ENCODE measurements at places on chromosomes 12 and 14. TPM values are rescaled to one million over a fixed set of nuclear protein-coding genes. Genes with fewer than 3 reads are reported as not detected.

DNA sequence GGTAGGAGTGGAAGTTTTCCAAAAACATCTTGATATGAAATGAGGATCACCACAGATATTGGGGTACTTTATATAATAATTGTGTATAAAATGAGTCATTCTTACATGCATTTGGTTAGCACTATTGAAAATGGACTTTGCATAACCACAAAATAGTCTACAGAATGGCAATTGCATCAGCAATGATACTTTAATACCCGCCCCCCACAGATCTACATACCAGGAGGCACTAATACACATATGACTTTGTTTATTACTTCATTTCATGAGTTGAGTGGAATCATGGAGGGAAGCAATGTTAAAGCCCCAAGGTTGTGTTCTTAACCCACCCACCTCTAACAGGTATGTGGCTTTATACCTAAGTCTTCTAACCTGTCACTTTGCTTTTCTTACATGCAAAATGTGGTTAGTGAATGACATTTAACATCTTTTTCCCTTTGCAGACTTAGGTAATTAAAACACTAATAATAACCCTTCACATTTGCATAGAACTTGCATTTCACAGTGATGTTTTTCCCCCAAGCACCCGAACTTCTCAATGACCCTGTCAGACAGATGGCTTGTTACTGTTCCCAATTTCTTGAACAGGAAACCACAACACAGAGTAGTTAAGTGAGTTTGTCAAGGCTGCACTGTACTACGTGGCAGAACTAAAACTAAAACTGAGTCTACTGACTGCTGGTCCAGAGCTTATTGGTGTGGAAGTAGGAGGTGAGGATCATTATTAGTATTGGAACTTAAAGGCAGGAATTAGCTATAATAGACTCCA lies 101.9 kb downstream of the NPAS3 start:
- DNase-seq: no peak

DNA sequence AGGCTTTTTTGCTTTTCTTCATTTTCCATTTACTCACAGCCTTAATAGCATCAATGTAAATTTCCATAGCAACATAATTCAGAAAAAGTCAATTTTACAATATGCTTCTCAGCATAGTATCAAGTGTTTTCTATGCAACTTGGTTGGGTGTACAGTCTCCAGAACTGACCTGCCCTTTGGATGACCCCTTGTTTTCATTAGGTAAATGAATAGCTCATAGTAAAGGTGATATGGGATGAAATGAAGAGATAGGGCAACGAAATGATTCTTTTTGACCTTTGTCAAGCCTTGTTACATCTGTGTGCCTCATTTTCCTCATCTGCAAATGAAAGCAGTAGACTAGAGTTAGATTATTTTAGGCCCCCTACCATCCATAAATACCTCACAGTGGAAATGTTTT lies 1081.0 kb downstream of the TMTC2 start:
- DNase-seq: no peak

- DNase-seq: no peak
Measured at GRCh38 chr14:89629383-89629782, 212.3 kb upstream of the FOXN3 start.

GRCh38 chr12:68482660-68483059 lies 128.0 kb upstream of the RAP1B start:
- peak; percentile 67 for DNase-seq

DNA sequence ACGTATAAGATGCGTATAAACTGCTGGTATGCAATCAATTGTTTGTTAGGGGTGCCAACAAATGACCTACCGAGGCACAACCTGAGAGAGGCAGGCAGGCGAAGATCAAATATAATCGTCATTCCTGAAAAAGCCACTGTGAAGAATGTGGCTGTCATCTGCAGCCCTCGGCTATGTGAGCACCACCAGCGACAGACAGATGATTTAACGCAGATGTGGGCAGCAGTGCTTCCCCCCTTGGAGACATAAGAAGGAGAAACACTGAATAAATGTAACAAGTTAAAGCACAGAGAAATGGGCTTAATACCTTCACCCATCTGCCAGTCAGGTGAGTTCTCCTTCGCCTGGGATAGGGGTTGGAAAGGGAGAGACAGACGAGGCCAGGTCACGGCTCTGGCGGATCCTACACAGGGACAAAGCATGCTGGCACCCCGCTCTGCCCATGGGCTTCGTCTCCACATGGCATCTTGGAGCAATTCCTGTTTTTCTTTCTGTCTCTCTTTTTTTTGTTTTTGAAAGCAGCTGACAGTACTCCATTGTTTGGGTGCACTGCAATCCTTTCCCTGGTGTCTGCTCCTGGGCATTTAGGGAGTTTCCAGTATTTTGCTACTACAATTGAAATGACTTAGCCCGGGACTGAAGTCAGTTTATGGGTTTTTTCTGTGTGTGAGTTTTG lies 28.1 kb downstream of the TNFAIP2 start:
- DNase-seq: no peak

The GRIP1 gene
- 1.7 TPM for total RNA-seq

The SERPINA5 gene
- total RNA-seq: not detected

- DNase-seq: no peak
Measured at GRCh38 chr12:100326208-100326607, 30.7 kb upstream of the SLC17A8 start.

The PTHLH gene
- not detected for total RNA-seq

- DNase-seq: no peak
Measured at GRCh38 chr12:96420277-96420835, 20.1 kb upstream of the CDK17 start.

The RERG gene
- not detected for total RNA-seq

DNA sequence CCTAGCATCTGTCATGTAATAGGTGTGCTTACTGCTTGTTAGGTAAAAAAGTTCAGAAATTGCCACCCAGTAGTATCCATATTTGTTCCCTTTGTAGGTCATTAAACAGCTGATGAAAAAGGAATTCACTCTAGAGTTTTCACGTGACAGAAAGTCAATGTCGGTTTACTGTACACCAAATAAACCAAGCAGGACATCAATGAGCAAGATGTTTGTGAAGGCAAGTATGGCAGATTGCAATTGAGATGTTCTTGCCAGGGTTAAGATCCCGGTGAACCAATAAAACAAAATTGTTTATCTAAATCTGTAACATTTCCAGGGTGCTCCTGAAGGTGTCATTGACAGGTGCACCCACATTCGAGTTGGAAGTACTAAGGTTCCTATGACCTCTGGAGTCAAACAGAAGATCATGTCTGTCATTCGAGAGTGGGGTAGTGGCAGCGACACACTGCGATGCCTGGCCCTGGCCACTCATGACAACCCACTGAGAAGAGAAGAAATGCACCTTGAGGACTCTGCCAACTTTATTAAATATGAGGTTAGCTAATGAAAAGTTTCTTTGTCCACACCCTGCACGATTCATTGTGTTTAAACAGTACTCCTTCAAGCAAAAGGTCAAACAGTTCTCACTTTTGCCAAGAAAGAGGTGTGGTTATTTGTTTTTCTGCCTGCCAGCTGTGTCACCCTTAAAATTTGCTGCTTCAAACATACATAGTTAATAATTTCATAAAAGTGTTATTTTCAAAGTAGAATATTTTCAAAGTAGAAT lies 58.3 kb downstream of the ATP2A2 start:
- DNase-seq: no peak

DNA sequence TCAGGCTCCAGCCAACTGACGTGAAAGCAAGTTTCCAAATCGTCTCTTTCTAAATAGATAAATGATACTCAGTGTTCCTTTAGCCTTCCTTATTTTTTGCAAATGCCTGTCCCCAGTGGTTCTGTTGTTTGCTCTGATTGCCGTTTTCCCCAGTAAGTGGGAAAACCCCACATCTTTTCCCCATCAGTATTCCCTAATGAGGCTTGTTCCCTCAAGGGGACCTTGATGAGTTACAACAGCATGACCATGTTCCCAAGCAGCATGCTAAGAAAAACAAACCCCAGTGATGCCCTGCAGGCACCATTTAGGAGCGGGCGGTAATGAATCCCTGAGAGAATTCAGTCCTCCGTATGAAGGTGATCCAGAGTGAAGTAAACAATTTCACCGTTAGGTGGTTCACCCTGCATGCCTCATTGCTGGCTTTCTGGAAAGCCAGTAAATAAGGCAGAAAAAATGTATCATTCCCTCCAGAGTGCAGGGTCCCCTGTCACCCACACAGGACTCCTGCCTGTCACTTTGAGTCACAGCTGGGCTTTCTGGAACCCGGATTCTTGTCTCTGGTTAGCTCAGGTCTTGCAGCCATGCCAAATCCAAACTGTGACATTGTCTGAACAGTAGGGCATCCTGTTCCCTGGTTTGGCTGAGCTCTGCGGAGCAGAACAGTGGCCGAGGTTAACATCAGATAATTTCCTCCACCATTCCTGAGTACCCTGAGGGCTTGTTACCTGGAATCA lies 222.6 kb downstream of the RGS6 start:
- no peak for DNase-seq

DNA sequence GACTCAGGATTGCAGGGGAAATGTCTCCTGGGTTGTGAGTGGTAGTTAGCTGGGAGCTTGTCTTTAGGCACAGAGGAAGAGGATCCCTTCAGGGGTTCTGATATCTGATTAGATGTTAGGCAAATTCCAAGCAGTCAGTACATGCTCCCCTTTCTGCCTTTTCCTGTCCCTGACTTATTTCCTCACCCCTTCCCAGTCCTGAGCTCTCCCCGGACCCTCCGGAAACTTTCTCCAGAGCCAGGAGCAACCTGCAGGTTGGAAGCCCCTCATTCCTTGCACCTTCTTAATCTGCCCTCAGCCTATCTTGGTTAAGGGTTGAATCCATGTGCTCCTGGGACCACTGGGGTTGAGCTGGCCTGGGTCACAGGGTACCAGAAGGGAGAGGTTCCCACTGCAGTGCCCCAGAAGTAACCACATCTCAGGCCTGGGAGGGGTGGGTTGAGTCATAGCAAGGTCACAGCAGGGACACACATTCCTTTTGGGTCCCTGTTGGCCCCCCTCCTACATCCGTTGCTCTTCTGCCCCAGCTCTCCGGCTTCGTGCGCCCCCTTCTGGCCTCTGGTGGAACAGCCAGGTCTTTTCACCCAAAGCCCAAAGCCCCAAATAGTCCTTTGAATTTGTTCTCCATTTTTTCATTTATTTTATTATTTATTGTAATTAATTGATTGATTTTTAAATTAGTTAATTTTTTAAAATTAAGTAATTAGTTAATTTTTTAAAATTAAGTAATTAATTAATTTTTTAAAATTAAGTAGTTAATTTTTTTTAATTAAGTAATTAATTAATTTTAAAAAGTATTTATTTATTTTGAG lies 1.8 kb downstream of the IGFBP6 start:
- DNase-seq: peak; percentile 88

DNA sequence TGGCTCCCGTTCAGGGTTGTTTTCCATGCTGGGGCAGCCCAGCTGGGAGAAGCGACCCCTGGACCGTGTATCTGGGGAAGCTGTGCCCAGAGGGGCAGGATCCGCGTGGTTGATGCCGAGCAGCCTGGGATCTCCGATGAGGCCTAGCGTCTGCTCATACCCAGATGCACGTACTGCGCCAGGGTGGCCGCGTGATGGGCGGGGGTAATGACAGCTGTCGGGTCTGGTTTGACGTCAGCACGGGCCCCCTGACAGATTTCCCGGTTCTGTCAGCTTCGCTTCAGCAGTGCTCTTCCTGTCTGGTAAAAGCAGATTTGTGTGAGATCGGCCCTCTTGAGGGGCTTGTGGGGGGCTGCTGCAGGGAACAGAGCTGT lies 147.3 kb downstream of the TSPAN9 start:
- DNase-seq: no peak

The KLRF1 gene
- total RNA-seq: 0.78 TPM

DNA sequence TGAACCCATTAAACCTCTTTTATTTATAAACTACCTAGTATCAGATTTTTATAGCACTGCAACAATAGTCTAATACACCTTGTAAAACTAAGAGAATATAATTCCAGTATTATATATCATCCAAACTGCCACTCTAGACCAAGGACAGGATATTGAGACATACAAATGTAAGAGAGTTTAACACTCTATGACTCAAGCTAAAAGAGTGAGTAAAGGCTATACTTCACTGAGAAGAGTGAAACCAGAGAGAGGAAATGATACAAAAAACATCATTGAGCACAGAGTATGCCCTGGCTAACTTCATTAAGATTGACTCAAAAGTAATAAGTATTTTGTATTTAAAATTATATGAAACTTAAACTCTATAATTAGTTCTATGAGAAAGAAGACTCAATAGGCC lies 1951.9 kb upstream of the SEL1L start:
- DNase-seq: no peak

The C1S gene
- 2.4 TPM for total RNA-seq

DNA sequence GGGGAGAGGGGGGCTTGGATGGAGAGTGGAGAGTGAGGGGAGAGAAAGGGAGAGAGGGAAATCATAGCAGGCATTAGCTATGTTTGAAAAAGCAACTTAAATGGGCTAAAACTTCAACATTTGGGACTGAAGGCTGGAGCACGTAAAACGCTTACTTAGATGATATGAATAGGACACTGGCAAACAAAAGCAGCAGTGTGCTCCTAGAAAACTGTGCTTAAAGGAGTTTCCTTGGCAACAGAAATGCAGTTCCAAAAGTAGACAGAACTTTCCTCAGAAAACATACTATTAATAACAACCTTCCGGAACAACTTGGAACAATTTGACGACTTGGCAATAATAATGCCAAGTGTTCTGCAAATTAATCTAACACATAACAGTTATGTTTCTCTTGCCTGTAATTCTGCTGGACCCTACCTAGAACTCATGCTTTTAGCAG lies 235.5 kb upstream of the NPAS3 start:
- DNase-seq: no peak

The MPHOSPH9 gene
- 84.4 TPM for total RNA-seq

GRCh38 chr12:112837629-112838197 lies 46.2 kb downstream of the RPH3A start:
- no peak for DNase-seq

GRCh38 chr12:90181216-90181615 lies 472.6 kb upstream of the ATP2B1 start:
- DNase-seq: no peak

DNA sequence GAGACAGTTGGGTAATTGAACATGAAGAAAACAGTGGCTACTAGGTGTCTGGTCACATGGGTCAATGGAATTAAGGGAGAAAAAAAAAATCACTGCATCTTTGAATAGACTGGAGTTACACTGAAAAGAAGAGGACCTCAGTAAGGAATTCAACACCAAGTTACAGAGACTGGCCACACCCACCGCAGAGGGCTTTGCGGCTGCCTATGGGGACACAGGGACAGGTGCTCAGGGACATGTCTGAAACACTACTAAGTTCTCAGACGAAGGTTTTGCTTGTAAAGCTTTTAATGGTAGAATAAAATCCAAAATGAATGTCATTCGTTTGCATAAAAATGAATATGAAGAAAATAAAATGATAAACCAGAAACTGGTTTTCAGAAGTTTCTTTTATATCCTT lies 93.8 kb downstream of the STXBP6 start:
- no peak for DNase-seq

The WNT1 gene
- total RNA-seq: 5.6 TPM

All from CD8-positive, alpha-beta T cell (primary cell).